AG10803 (cell line): ENCODE measurements at places on chromosomes 1 and 21.

GRCh38 chr1:244102468-244102867 is 51.4 kb downstream of the ZBTB18 start:
- DNase-seq = no peak

DNA sequence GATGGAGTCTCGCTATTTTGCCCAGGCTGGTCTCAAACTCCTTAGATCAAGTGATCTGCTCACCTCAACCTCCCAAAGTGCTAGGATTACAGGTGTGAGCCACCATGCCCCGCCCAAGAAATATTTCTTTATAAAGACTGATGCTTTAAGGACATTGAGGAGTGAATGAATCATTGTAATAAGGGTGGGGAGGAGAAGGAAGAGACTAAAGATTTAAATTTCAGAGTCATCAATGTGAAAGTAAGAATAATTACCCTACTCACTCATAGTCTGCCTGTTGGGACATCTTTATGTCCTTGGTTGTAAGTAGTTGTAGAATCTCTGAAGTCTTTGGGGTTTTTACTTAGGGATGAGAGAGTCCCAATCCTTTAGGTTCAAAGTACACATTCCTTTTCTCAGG is 7.3 kb downstream of the KDM1A start:
- DNase-seq = no peak

DNA sequence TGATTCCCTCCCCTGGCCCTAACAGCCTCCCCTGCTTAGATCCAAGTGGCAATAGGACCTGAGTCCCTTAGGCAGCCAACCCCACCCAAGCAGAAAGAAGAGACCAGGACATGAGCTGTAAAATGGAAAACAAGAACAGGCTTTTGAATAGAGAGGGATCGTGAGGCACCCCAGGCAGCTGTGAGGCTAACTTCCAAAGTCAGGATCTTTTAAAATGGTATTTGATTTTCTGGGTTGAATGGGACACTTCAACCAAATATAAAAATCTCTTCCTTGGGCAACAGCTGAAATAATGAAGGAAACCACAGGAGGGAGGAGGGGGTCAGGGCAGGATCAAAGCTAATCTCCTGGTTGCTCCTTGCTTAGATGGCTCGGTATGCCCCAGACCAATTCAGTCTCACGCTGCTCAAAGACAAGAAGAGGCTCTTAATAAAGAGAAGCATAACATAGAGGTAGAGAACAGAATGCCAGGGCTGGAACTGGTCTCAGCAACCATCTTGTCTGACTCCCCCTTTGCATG is 28.6 kb upstream of the AVPR1B start:
- DNase-seq = no peak

GRCh38 chr1:56522680-56523079 is 56.7 kb downstream of the PLPP3 start:
- no peak for DNase-seq

- DNase-seq = no peak
These were observed 85.7 kb downstream of the ITPKB start for GRCh38 chr1:226653311-226653921.

DNA sequence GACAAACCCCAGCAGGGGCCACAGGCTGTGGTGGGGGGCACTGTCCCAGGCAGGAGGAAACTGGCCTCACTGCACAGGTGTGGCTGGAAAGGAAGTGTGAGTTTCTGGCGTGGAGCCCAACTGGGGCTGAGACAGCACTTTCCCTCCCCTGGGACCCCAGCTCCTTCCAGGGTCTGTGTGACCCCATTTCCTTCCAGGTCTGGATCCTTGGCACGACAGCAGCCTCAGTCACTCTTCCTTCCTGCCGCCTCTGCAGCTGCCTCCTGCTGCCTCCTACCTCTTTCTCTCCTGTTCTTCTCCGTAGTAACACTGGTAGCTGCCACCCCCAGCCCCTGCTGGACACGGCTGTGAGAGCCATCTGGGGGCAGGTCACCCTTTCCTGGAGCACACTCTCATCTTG is 88.0 kb downstream of the SIK1 start:
- DNase-seq = no peak

DNA sequence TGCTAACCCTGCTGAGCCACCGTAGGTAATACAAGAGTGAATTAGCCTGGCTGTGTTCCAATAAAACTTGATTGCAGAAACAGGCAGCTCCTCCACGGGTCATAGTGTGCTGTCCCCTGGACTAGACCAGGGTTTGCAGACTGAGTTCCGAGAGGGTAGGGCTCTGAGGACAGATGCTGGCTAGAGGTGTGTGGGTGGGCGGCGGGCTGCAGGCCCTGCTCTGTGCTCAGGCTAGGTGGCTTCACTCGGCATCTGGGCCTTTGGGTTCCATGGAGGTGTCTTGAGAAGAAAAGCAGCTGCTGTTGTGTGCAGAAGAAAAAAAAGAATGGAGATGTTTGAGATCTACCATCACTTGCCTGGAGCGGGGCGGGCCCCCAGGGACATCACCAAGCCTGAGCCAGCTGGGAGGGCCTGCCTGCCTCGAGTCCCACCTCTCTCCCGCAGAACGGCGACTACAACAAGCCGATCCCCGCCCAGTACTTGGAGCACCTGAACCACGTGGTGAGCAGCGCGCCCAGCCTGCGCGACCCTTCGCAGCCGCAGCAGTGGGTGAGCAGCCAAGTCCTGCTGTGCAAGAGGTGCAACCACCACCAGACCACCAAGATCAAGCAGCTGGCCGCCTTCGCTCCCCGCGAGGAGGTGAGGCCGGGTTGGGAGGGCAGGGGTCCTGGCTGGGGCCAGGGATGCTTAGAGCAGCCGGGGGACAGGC is 7.9 kb downstream of the TMEM201 start:
- no peak for DNase-seq

- DNase-seq = peak; percentile 98
These were observed 22.2 kb upstream of the CFAP126 start for GRCh38 chr1:161389691-161390558.

- DNase-seq = no peak
These were observed 32.2 kb upstream of the UBE2U start for GRCh38 chr1:64171246-64171645.

- DNase-seq = no peak
These were observed 13.5 kb downstream of the SLC9A1 start for GRCh38 chr1:27141266-27142003.
